ENCODE measurements at places on chromosomes 1 and 21.

DNA sequence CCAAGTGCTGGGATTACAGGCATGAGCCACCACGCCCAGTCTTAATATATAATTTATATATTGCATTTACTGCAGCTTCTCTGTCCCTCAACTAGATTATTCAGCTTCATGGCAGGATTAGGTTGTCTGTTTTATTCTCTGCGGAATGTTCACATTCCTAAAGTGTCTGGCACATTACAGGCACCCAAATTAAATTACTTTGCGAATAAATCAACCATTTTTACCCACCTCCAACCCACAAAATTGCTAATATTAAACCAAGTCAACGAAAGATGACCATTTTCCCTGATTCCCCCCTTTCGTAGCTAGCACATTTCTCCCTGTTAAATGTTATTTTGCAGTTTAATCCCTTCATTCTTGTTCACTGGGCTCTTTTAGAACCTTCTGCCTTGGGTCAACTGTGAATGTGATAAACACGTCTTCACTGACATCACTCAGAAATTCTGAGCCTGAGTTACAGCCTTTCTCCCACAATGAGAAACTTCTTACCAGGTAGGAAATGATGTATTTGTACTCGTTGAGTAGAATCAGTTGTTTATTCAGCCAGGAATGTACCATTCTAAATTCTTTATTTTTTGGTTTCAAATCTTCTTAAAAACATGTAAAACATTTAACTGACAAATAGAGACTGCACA, 35.9 kb downstream of the THAP3 start:
- DNase-seq, result no peak

DNA sequence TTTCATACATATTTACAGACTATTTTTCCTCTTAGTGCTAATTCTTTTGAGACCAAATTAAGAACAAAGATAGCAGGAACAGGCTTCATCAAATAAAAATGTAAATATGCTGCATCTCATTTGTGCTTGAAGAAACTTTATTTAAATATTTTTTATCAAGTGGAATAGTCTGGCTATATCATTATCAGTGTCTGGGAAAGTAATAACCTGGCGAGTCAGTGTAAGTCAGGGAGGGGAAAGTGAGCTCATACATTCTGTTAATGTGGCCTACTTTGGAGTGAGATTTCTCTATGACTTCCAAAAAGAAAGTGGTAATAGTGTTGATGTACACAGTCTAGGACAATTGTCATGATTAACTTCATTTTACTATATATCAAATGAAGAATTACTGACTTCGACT, 1045.1 kb downstream of the ADGRL2 start:
- no peak for DNase-seq

- no peak for DNase-seq
Measured at GRCh38 chr1:222927031-222927430, 112.2 kb downstream of the DISP1 start.

GRCh38 chr1:19752083-19752696, 47.5 kb downstream of the TMCO4 start:
- no peak for DNase-seq

GRCh38 chr21:40847951-40848350, 993 bp upstream of the DSCAM start:
- no peak for DNase-seq

- DNase-seq, result no peak
Measured at GRCh38 chr1:56836359-56836758, 17.2 kb upstream of the FYB2 start.

GRCh38 chr1:237789619-237790018, 101.1 kb downstream of the ZP4 start:
- DNase-seq, result no peak

DNA sequence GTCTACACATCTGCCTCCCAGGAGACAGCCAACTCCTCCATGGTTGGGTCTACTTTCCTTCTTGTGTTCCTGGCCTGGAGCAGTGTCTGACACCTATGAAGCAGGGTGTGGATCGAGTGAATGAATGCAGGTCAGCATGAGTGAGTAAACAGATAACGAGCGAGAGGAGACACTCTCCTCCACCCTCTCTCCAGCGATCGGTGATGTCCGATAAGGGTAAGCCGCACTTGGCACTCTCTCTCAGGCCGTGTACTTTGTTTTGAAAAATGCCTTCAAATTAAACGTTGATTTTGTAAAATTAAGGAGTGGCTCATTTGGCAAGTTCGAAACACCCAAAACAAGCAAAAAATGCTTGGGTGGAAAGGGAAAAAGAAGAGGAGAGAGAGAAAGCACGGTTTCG, 43.8 kb upstream of the DMRTB1 start:
- DNase-seq, result no peak

Data from fibroblast of the conjunctiva (primary cell).